ENCODE measurements at places on chromosomes 5 and 9.

DNA sequence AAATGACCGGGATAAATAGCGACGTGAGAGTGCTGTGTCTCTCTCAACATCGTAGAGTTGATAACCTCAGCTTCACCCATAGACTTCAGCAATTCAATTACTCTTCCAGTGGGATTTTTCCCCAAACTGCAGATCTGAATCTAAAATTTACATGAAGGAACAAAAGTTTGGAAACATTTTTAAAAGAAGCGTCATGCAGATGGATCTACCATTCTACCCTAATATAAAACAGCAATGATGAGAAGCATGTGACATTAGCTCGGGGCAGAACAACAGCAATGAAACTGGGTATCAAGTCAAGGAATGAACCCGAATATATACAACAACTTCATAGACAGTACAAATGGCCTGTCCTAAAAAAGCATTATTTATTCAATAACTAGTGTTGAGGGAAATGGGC is 18.8 kb downstream of the GLT6D1 start:
- no peak for DNase-seq

- no peak for DNase-seq
These were observed 86.5 kb upstream of the PRLR start for GRCh38 chr5:35316611-35317274.

DNA sequence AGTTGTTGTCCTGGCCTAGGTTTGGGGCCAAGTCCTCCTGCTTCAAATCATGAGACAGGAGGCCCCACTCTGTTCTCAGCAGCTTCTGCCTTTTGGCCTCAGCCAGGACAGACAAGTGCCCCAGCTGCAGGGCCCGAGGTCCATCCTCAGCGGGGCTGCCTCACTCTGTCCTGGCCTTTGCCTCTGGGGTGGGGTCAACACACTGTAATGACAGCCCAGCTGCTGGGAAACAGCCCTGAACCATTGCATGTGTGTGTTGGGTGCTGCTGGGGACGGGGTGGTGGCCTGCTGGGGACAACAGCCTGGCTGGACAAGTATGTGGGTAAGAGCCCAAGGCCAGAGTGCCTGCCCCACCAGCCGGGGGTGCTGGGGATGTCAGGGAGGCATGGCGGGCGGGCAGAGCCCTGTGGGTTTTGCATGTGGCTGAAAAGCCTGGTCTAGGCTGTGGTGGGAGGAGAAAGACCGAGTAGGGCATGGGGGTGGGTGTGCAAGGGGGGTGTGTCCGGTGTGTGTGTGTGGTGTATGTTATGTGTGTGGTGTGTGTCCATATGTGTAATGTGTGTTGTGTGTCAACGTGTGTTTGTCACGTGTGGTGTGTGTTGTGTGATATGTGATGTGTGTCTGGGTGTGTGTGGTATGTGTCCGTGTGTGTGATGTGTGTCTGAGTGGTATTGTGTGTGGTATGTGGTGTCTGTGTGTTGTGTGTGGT is 71.7 kb downstream of the KCNT1 start:
- DNase-seq, result no peak

DNA sequence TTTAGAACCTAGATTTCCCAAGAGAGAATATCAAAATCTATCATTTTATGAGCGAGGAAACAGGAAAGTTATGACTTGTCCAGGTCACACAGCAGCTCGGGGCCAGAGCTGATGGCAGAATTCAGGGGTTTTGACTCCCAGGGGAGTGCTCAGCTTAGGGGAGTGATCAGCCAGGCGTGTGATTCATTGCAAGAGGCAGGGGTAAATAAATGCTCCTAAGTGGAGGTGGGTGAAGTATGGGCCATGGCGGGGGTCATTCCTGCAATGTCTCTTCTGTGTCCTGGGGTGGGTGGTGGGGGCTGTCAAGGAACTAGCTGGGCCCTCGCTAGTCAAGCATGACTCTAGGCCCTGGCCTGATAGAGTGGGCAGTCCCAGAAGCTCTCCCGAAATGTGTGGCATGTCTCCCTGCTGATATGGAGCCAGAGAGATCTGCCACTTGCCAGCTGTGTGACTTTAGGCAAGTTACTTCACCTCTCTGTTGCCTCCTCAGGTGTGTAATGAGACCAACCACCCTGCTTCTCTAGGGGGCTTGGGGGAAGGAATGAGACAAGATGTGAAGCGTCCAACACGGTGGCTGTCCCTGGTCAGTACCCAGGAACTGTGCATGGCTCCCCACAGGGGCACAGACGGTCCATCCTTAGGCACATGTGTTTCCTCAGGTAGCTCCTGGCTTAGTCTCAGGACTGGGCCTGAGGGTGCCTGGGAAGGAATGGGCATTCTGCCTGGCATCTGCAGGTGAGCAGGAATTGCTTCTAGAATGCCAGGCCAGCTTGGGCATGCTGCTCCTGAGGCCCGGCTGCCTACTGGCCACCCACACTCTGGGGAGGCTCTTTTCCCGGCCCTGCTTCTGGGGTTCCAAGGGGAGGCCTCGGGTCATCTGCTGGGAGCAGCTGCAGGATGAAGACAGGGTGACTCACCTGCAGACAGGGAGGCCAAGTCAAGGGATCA is 36.5 kb upstream of the SH3PXD2B start:
- no peak for DNase-seq

GRCh38 chr5:124030043-124030491 is 518.1 kb downstream of the CSNK1G3 start:
- DNase-seq, result no peak

- DNase-seq, result no peak
These were observed 195.2 kb downstream of the AOPEP start for GRCh38 chr9:94921656-94922055.

DNA sequence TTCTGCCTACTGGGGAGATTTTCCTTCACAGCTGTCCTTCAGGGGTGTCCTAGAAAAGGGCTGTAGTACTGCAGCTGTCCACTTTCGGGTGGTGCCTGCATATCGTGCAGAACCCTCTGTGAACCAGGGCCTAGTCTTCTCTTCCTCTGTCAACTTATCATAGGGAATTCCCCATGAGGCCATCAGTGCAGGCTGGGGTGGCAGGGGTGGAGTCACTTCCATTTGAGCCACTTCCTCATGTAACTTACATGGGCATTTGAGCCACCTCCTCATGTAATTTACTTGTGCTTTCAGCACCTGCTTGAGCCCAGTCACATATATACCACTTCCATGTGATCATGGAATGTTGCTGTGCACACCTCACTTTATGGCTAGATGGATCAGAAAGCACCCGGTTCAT is 742.0 kb upstream of the RGMB start:
- DNase-seq, result no peak

GRCh38 chr5:99586878-99587277 is 658.1 kb upstream of the CHD1 start:
- no peak for DNase-seq

- DNase-seq, result no peak
These were observed 13.1 kb upstream of the LPAR1 start for GRCh38 chr9:111051400-111051799.

Measured in NCI-H1417 treated with DMSO at 0.1 percent for 48 hours (cell line).